ENCODE measurements at places on chromosomes 11 and 22.

DNA sequence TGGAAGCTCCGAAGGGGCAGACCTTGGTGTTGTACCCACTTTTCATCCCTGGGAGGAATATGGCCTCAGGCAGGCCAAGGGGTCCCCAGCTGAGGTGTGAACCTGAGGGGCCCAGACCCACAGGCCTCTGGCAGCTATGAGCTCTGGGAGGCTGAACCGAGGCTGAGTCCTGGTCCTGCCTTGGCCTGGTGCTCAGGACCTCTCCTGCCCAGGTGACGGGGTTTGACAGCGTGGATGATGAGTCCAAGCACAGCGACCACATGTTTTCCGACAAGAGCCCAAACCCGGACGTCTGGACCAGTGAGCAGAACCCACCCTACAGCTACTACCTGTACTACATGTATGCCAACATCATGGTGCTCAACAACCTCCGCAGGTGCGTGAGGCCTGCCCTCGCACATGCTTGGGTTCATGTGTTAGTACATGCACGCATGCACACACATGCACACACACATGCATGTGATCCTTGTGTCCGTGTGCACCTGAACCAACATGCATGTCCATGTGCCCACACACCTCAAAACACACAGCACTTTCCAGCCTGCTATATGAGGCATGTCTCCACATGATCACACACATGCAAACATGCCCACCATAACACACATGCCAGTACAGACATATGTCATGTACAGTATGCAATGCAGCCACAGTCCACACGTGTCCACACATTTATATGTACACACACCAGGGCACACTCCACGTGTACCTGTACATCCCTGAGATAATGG lies 40.9 kb downstream of the RNF141 start:
- DNase-seq: no peak

DNA sequence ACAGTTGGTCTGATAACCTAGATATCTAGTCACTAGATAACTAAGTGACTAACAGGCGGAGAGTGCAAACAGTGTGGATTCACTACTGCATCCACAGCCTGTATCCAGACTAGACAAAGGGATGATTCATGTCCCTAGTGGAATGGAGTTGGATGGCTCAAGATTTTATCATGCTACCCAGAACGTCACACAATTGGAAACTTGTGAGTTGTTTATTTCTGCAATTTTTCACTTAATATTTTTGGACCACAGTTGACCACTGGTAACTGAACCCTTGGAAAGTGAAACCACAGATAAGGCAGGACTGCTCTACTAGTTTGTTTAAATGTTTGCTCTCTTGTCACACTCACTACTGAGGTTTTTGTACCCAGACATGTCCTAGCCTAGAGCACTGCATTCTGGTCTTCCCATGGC lies 76.0 kb downstream of the UBASH3B start:
- no peak for DNase-seq

GRCh38 chr11:24324211-24324610 lies 172.6 kb upstream of the LUZP2 start:
- DNase-seq: no peak

DNA sequence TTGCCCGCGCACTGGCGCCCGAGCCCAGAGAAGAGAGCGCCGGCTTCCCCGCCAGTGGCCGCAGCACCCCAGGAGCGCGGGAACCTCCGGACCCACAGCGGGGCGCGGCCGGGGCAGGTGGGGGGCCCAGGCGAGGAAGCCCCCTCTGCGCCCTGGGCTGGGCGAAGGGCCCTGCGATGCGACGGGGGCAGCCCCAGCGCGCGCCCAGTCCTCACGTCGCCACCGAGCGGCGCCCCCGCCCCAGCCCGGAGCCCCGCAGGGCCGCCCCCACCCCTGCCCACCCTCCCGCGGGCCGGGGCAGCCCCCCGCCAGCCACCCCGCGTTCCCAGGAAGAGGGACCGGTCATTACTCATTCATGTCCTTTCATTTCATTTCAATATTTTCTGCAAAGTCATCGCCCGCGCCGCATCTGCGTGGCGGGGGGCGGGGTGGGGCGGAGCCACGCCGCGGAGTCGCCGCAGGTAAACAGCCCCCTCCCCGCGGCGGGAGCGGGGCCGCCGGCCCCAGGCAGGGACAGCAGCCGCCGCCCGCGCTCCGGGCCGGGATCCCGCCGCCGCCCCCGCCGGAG lies 673 bp upstream of the PANX2 start:
- DNase-seq: peak; percentile 53

DNA sequence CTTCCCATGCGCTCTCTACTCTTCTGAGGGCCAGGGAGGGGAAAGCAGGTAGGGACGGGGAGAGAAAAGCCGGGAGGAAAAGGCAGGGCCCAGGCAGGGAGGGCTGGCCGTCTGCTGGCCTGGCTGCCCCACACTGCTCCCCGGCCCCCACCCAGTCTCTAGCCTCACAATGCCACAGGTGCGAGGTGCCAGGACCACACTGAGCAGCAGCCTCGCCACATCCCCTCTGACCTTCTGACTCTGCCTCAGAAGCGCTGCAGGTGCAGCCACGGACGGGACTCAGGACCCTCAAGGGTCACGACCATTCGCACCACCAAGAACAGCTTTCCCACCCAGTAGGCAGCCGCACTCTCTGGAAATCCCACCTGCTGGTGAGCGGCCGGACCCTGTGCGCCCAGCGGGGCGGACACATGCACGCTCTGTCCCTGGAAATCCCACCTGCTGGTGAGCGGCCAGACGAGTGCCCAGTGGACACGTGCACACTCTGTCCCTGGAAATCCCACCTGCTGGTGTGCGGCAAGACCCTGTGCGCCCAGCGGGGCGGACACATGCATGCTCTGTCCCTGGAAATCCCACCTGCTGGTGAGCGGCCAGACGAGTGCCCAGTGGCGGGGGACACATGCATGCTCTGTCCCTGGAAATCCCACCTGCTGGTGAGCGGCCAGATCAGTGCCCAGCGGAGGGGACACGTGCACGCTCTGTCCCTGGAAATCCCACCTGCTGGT lies 20.1 kb downstream of the TOLLIP start:
- DNase-seq: no peak

GRCh38 chr11:126594921-126595367 lies 239.5 kb downstream of the ST3GAL4 start:
- DNase-seq: no peak

DNA sequence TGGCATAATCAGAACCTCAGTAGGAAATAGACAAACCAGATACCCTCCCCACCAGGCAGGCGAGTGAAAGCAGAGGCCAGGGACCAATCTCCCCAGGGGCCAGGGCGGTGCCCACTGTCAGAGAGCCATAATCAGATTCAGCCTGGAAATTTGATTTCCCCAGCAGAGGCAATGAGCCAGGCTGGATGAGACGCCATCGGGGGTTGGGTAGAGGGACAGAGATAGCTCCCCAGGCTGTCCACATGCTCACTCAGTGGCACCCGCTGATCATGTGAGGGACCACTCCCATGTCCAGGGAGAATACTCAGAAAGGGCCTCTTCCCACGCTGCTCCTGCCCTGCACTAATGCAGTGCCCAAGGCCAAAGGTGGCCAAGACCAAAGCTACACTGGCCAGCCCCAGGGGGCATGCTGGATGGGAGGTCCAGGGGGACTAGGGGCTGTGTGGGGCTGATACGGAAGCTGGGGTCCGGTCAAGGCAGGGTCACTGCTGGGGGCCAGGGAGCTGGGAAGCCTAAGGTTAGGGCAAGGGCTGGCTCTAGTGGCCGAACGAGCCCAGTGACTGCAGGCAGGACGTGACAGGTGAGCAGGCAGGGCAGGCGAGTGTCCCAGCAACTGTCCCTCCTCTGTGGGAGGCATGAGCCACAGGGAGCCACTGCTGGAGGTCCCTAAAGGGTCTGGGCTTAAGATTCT lies 19.8 kb downstream of the ARVCF start:
- DNase-seq: no peak

DNA sequence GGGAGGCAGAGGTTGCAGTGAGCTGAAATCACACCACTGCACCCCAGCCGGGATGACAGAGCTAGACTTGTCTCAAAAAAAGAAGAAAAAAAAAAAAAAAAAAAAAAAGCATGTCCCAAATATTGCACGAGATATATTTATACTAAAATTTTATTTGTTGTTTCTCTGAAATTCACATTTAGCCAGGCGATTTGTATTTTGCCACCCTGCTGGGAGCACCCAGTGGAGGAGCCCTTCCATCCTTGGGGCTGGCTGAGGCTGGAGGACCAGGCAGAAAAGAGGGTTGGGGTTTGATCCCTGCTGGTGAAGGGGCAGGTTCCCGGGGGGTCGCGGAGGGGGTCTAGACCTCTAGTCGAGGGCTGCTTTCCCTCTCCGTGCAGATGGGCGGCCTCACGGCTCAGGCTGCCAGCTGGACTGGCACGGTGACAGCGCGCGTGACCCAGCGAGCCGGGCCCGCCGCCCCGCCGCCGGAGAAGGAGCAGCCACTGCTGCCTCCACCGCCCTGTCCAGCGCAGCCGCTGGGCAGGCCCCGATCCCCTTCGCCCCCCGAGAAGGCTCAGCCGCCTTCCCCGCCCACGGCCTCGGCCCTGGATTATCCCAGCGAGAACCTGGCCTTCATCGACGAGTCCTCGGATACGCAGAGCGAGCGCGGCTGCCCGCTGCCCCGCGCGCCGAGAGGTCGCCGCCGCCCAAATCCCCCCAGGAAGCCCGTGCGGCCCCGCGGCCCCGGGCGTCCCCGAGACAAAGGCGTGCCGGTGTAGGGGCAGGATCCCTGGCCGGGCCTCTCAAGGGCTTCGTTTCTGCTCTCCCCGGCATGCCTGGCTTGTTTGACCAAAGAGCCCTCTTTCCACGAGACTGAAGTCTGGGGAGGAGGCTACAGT lies 952 bp upstream of the CATSPERZ start:
- DNase-seq: no peak

- no peak for DNase-seq
Observed at GRCh38 chr22:49566693-49567092, 261.0 kb downstream of the BRD1 start.

- DNase-seq: no peak
Observed at GRCh38 chr11:106173291-106173690, 95.8 kb downstream of the AASDHPPT start.

GRCh38 chr11:131980888-131981668 lies 610.7 kb downstream of the NTM start:
- no peak for DNase-seq

Data from activated CD8-positive, alpha-beta memory T cell treated with anti-CD3 and anti-CD28 coated beads, Interleukin-2, amount 50 U/mL, for 4 hours (primary cell).